ENCODE measurements at places on chromosomes 6 and 20.

DNA sequence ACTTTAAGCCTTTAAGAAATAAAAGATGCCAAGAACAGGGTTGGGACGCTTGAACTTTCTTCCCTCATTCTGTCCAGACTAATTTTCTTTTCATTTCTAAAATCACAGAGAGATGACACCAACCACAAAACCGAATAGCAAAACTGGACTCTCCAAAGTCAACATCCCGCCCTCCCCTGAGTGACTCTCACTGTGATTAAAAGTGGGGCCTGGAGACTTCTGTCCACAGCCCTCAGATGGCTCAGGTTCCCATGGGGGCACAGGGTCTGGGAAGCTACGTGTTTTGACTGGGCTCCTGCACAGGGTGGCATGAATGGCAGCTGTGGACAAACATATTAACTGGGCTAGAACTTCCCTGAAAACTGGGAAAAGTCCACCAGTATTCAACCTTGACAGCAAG lies 6.3 kb downstream of the FRMD1 start:
- no peak for DNase-seq

DNA sequence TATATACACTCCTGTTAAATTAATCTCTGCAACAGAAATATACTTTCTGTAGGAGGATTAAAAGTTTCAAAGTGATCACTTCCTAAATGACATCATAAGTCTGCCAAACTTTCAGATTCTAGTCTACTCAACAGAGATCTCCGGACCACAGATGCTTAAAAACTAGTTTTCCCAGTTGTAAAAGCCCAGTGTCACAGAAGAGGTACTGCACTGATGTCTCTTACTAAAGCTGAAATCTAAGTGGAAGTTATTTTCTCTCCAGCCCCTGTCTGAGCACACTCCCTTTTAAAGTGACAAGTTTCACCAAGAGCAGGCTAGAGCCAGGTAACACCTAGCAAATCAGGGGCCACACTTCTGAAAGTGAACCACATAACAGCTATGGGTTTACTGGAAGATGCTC lies 71.6 kb upstream of the DST start:
- no peak for DNase-seq

DNA sequence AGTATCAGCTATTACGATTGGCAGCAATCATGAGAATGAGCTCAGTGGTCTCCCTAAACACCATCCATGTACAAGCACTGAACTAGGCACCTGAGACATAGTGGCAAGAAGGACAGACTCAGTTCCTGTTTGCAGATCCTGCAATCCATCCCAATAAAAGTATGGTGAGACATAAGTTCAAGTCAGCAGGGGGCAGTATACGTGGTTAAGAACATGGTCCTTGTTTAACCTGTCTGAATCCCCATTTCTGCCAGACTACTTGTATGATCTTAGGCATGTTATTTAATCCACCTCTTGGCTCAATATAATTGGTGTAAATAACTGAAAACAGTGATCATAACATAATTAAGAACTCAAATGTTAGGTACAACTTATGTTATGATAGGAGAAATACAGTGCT lies 33.2 kb upstream of the PNISR start:
- no peak for DNase-seq

DNA sequence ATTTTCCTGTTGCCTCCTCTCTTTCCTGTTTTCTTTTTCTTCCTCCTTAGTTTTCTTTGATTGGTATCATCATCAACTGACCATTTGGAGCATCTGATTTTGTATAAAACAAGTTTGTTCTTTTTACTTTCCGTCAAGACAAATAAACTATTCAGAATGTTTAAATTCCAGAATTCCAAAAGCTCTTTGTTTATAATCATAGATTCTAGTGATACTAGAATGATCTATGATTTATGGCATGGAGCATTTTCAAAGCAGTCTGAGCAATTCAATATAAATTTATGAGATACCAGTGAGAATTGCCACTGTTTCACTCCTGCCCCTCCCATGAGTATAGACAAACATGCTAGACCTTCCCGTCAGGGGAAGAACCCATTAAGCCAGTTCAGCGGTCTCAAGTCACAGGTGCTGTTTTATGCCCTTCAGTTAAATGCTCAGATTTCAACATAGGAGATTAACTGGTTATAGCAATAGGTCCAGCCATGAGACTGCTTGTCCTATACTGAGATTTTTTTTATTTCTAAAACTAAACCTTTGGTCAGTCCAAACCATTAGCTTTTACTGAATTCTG lies 60.7 kb downstream of the GRIK2 start:
- DNase-seq = no peak

DNA sequence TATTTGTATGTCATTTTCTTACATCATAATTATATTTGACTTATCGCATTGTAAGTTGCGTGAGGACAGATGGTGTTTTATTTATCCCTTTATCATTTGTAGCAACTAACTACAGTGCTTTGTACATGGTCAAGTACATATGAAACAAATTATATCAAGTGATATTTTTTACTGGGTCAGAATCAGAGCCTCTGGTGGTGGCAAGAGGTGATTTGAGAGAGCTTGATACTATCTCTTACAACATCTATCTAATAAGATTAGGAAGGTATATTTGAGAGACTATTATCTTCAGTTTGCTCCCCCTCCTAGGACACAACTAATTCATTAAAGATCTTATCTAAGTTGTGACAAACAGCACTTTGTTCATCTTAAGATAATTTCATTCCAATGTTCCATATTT lies 47.7 kb downstream of the BCKDHB start:
- no peak for DNase-seq

DNA sequence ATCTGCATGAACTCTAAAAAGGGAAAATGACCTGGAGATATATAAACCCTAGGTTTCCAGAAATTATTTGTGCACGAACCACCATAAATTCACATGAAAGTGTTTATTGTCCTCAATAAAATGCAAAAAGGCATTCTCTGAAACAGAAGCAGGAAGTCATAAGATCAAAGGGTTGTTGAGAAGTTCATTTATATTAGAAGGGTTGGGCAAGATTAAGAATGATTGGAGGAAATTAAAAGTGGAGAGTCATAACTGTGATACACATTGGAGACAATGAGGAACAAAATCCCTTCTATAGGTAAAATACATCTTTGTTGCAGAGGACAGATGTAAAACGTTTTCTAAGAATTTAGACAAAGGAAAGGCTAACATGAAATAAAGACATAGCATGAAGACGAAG lies 476.8 kb downstream of the CBLN4 start:
- DNase-seq = no peak

GRCh38 chr20:32888636-32889035 lies 29.9 kb downstream of the EFCAB8 start:
- no peak for DNase-seq

DNA sequence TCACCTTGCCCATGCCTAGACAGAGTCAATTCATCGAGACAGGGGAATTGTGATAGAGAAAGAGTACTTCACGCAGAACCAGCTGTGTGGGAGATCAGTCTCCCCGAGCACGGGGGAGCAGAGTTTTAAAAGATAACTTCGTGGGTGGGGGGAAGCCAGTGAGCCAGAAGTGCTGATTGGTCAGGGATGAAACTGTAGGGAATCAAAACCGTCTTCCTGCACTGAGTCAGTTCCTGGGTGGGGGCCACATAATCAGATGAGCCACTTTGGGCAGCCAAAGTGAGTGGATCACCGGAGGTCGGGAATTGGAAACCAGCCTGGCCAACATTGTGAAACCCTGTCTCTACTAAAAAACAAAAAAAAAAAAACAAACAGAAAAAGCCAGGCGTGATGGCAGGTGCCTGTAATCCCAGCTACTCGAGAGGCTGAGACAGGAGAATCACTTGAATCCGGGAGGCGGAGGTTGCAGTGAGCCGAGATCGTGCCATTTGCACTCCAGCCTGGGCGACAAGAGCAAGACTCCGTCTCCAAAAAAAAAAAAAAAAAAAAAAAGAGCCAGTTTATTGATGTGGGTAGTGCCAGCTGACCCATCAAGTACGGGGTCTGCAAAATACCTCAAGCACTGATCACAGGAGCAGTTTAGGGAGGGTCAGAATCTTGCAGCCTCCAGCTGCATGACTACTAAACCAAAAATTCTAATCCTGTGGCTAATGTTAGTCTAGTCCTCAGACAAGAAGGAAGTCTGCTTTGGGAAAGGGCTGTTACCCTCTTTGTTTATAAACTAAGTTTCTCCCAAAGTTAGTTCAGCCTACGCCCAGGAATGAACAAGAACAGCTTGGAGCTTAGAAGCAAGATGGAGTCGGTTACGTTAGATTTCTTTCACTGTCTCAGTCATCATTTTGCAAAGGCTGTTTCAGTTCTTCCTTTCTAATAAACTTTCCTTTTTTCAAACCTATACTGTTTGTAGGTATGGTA lies 3.9 kb upstream of the TRIM39 start:
- DNase-seq = no peak

DNA sequence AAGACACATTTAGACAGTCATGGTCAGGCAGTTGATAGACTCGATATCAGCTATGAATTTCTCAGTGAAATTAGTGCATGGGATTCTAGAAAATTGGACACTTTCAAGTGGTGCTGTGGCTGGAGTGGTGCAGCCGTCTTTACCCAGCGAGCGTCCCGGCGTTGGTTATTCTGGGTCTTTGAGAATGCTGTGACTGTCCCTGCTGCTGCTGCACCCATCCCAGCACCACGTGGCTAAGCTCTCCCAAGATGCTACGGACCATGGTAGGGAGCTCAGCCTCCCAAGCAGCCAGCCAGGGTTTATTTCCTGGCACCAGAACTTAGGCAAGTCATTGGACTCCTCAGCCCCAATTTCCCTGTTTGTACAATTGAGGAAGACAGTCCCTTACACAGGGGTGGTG lies 147.2 kb upstream of the RPS6KA2 start:
- DNase-seq = no peak

GRCh38 chr20:46253391-46253790 lies 54.9 kb downstream of the CDH22 start:
- DNase-seq = no peak

GRCh38 chr6:32819729-32820128 lies 2.9 kb upstream of the HLA-DOB start:
- DNase-seq = no peak

- no peak for DNase-seq
Measured at GRCh38 chr6:37657112-37657886, 40.4 kb downstream of the MDGA1 start.

- peak; percentile 68 for DNase-seq
Measured at GRCh38 chr6:157107915-157108651, 215.2 kb downstream of the TMEM242 start.

DNA sequence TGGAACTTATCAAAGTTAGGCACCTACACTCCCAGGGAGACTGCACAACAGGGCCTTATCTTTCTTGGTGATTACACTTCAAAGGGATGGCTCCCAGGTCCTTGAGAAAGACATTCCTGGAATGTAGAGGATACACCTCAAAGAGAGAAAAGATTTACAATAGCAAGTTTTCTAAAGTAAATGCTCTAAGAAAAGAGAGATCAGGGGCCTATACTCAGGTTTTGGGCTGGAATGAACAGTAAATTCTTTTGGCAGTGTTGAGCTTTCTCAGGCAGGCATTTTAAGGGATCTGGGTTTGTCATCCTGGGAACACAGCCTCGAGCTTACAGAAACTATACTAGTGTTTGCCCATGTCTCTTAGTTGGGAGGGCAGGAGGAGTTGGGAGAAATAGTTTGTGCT lies 31.7 kb upstream of the ME1 start:
- DNase-seq = no peak

- DNase-seq = no peak
Measured at GRCh38 chr20:6739406-6739805, 28.1 kb upstream of the BMP2 start.

DNA sequence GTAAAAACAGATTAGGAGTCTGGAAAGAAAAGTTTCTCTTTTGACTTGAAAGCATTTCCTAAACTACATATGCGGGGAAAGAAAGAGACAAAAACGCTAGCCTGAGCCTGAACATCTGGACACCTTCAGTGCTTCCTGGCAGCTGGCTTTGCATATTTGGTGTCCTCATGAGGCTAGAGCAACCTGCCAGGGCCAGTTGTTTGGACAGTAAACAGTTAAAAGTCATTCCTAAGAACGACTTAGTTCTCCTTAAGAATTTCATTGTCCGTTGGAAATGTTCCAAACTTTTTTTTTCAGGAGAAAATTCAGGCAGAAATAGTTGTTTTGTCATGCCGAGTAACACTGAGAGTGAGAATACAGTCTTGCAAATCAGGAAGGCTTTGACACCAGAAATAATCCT lies 199.8 kb downstream of the SMOC2 start:
- no peak for DNase-seq

All from pons (tissue), 1 donor.